ENCODE measurements at places on chromosomes 7 and 10.

DNA sequence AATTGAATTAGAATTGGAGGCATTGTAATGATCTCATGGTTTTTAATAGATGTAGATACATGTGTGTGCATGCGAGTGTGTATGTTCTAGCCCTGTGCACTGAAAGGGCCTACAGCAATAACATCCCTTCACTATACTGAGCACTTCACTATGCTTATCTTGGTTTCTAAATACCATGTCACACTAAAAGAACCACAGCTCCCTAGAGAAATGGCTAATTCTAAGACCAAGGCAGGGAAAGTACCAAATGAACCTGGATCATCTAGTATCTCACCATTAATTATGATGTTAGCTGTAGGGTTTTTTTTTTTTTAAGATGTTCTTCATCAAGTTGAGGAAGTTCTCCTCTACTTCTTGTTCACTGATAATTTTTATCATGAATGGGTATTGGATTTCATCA, 55.1 kb downstream of the HECTD2 start:
- H3K27me3 ChIP-seq, result no peaks in the 10 kb centered on the region
- H3K27ac ChIP-seq, result no peak overlapping the region
- no peaks in the 10 kb centered on the region for H3K4me1 ChIP-seq
- H3K36me3 ChIP-seq, result peaks cover 9% of the 10 kb centered on the region

DNA sequence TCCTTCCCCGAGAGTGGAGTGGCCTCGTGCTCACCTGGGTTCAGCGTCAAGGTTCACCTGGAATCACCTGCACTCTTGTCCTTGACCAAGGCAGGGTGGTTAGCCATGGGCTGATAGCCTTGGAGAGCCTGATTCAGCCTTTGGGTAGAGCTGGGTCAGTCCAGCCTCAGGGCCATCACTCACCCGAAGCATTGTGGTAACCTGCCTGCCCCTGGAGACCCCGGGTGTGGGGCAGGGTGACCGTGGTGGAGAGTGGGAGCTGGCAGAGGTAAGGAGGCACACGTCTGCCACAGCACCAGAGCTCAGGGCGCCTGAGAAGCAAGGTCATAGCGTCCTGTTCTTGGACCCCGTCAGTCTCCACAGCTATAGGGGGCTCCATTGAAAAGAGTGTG, 27.8 kb upstream of the WDFY4 start:
- H3K27me3 ChIP-seq, result no peaks in the 10 kb centered on the region
- H3K36me3 ChIP-seq, result no peaks in the 10 kb centered on the region
- DNase-seq, result no peak
- no peak overlapping the region for H3K27ac ChIP-seq
- H3K4me1 ChIP-seq, result peaks cover 5% of the 10 kb centered on the region

DNA sequence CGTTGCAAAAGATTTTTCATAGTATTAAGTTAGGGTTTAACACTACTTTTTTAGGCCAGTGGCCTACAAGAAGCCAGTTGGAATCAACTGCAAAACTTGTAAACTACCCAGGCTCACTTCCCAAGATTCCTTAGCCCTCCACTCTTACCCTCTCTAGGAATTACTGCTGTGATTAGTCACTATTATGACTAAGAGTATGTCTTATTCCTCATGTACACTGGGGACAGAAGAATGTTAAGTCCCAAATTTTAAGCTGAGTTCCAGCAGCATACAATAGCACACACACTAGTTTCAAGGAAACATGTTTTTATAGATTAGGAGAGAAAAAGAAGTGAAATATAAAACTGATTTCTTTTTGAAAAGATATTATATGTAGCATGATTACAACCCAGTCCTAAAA, 42.8 kb downstream of the FBXL13 start:
- H3K27me3 ChIP-seq, result no peaks in the 10 kb centered on the region
- no peaks in the 10 kb centered on the region for H3K4me1 ChIP-seq
- H3K4me3 ChIP-seq, result no peak overlapping the region
- H3K36me3 ChIP-seq, result no peaks in the 10 kb centered on the region

GRCh38 chr7:33044401-33044718, 18.2 kb downstream of the NT5C3A start:
- no peak overlapping the region for H3K4me3 ChIP-seq
- no peak overlapping the region for H3K27ac ChIP-seq
- no peaks in the 10 kb centered on the region for H3K27me3 ChIP-seq
- H3K4me1 ChIP-seq, result no peaks in the 10 kb centered on the region
- H3K36me3 ChIP-seq, result no peaks in the 10 kb centered on the region

GRCh38 chr10:73244866-73245477, 2.1 kb downstream of the DNAJC9 start:
- no peak overlapping the region for H3K4me3 ChIP-seq
- peaks cover 2% of the 10 kb centered on the region for H3K4me1 ChIP-seq
- peaks cover 21% of the 10 kb centered on the region for H3K36me3 ChIP-seq
- H3K27ac ChIP-seq, result no peak overlapping the region
- no peak for DNase-seq

GRCh38 chr7:81956520-81956919, 186.7 kb upstream of the HGF start:
- H3K4me1 ChIP-seq, result no peaks in the 10 kb centered on the region
- DNase-seq, result peak; percentile 41
- H3K4me3 ChIP-seq, result no peak overlapping the region

GRCh38 chr7:8117195-8117594, 144.8 kb downstream of the ICA1 start:
- H3K27me3 ChIP-seq, result no peaks in the 10 kb centered on the region
- H3K4me1 ChIP-seq, result 0 out of 2 replicates have a peak, but pooled peaks cover 1% of the 10 kb centered on the region
- no peak for DNase-seq
- H3K4me3 ChIP-seq, result no peak overlapping the region

GRCh38 chr7:106869954-106870353, 4.9 kb downstream of the PIK3CG start:
- H3K27ac ChIP-seq, result no peak overlapping the region
- H3K4me3 ChIP-seq, result no peak overlapping the region
- no peaks in the 10 kb centered on the region for H3K27me3 ChIP-seq
- H3K36me3 ChIP-seq, result no peaks in the 10 kb centered on the region

- no peak for DNase-seq
- no peak overlapping the region for H3K4me3 ChIP-seq
- H3K4me1 ChIP-seq, result no peaks in the 10 kb centered on the region
These were observed 342.1 kb downstream of the BMPER start for GRCh38 chr7:34247468-34247867.

GRCh38 chr10:8633909-8634308, 579.4 kb downstream of the GATA3 start:
- DNase-seq, result no peak
- no peaks in the 10 kb centered on the region for H3K4me1 ChIP-seq
- no peak overlapping the region for H3K4me3 ChIP-seq
- H3K36me3 ChIP-seq, result no peaks in the 10 kb centered on the region

GRCh38 chr10:107422681-107423080, 258.2 kb upstream of the SORCS1 start:
- no peak overlapping the region for H3K4me3 ChIP-seq
- no peak for DNase-seq
- H3K4me1 ChIP-seq, result no peaks in the 10 kb centered on the region
- no peaks in the 10 kb centered on the region for H3K27me3 ChIP-seq

- no peak overlapping the region for H3K4me3 ChIP-seq
- no peak overlapping the region for H3K27ac ChIP-seq
- H3K27me3 ChIP-seq, result no peaks in the 10 kb centered on the region
- no peaks in the 10 kb centered on the region for H3K36me3 ChIP-seq
These were observed 29.2 kb downstream of the PANK1 start for GRCh38 chr10:89615824-89616223.

- H3K36me3 ChIP-seq, result no peaks in the 10 kb centered on the region
- peaks cover 3% of the 10 kb centered on the region for H3K4me1 ChIP-seq
- peaks cover 2% of the 10 kb centered on the region for H3K27me3 ChIP-seq
- no peak for DNase-seq
These were observed 10.7 kb upstream of the SLIT1 start for GRCh38 chr10:97196223-97197029.

- no peaks in the 10 kb centered on the region for H3K27me3 ChIP-seq
- no peak overlapping the region for H3K27ac ChIP-seq
- no peaks in the 10 kb centered on the region for H3K4me1 ChIP-seq
- H3K36me3 ChIP-seq, result no peaks in the 10 kb centered on the region
- no peak overlapping the region for H3K4me3 ChIP-seq
These were observed 472.0 kb upstream of the CNTNAP2 start for GRCh38 chr7:145644426-145645134.

DNA sequence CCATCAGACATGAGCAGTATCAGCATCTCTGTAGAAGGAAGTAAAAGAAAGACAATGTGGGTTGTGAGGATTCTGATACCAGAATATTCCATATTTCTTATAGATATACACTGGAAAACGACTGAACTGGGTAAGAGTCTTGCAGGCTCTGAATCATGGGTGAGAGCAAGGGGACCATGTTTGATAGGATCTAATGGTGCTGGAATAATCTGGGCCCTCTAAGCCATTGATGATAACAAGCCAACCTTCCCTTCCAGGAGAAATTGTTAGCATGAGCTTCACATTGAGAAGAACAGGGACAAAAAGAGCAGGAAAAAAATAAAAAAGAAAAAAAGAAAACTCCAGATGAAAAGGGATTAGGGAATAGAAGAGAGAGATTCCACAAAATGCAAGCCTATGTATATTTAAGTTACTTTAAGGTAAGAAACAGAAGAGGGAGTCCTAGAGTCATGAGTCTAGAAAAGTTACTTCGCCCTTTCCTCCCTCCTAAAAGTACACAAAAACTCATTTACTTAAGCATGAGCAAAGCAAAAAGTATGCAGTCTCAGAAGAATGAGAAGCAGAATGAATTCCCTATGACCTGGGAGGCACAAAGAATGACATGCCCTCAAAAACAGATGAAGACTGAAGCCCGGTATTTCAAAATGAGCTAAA, 181.9 kb downstream of the TMEM26 start:
- DNase-seq, result no peak
- H3K4me1 ChIP-seq, result no peaks in the 10 kb centered on the region
- no peak overlapping the region for H3K27ac ChIP-seq
